ENCODE measurements at places on chromosomes 12 and 14. TPM values are rescaled to one million over a fixed set of nuclear protein-coding genes. Genes with fewer than 3 reads are reported as not detected.

KRT82 gene
- total RNA-seq = not detected

DNA sequence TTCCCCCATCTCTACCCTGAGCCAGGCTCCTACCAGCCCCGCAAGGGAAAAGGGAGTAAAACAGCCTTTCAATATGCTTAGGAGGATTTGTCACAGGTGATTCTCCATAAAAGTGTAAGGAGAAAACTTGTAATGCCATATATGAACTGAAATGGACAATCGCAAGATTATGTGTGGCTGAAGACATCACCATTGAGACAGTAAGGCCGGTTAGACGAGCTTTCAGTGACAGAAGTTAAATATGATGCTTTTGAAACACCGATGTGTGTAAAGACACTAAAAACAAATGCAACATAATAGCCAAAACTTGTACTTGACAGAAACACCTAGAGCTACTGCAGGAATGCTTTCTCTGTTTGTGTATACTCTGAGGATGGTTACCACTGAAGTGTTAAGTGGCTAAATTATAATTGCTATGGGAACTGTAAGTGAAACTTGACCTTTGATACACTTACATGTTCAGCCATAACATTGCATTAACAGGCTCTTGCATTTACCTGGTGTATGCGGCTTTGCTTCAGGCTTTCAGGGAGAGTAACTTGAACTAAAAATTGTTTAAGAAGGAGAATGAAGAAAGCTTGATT lies 42.3 kb downstream of the FAR2 start:
- DNase-seq = no peak

GRCh38 chr12:110689281-110690126 lies 589 bp upstream of the HVCN1 start:
- DNase-seq = peak; percentile 78

- DNase-seq = no peak
Observed at GRCh38 chr14:61488417-61489401, 167.3 kb downstream of the PRKCH start.

DNA sequence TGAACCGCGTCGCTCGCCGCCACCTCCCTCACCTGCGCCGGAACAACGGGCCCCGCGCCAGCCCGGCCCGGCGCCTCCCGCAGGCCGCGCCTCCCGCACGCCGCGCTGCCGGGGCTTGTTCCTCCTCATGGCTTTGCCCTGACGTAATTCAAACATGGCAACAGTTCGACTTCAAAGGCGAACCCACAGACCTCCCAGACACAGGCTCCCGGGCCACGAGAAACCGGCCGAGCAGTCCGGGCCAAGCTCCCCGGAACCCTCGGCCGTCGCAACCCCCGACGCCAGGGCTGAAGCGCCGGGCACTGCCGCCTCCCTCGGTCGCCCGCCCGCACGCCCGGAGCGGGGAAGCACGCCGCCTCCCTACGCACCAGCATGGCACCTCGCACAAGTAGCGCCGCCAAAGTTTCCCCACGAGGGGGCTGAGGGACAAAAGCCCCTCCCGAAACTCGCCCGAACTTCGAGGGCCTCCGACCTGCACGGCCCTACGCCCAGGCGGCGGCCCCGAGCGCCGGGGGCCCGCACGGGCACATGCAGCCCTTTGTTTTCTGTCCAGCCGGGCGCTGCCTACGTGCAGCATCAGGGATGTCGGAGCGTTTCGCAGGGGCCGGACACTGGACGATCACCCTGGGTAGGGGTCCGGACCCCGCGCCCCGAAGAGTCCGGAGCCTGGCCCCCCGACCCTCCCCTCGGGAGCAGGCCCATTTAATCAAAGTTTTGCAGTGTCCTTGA lies 1.7 kb downstream of the SINHCAF start:
- peak; percentile 85 for DNase-seq

- no peak for DNase-seq
Observed at GRCh38 chr14:45251912-45252311, 1.1 kb downstream of the MIS18BP1 start.

GRCh38 chr14:89551432-89551831 lies 134.4 kb upstream of the FOXN3 start:
- DNase-seq = no peak

GRCh38 chr12:38823738-38824137 lies 81.7 kb downstream of the CPNE8 start:
- no peak for DNase-seq

GRCh38 chr14:58151133-58152013 lies 640 bp downstream of the ARMH4 start:
- no peak for DNase-seq

GRCh38 chr12:108647585-108648287 lies 14.0 kb upstream of the SELPLG start:
- no peak for DNase-seq

GRCh38 chr14:95609398-95609990 lies 74.6 kb downstream of the GLRX5 start:
- no peak for DNase-seq

DNA sequence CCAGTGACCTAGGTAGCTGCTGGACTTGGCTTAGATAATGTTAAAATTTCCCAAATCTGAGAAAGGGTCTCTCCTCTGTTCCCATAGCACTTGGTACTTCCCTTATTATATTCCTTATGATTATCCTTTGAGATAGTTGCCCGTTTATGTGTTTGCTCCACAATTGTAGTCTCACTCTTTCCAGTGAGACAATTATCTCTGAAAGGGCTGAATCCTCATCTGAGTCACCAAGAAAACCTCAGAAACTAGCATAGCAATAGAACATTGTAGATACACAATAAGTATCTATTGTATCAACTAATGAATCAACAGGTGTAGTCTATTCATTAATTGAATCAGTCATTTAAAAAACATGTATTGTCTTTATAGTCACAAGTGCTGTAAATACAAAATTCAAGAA lies 119.1 kb upstream of the FAR2 start:
- DNase-seq = no peak

GRCh38 chr12:5522432-5523335 lies 90.8 kb downstream of the NTF3 start:
- no peak for DNase-seq

DNA sequence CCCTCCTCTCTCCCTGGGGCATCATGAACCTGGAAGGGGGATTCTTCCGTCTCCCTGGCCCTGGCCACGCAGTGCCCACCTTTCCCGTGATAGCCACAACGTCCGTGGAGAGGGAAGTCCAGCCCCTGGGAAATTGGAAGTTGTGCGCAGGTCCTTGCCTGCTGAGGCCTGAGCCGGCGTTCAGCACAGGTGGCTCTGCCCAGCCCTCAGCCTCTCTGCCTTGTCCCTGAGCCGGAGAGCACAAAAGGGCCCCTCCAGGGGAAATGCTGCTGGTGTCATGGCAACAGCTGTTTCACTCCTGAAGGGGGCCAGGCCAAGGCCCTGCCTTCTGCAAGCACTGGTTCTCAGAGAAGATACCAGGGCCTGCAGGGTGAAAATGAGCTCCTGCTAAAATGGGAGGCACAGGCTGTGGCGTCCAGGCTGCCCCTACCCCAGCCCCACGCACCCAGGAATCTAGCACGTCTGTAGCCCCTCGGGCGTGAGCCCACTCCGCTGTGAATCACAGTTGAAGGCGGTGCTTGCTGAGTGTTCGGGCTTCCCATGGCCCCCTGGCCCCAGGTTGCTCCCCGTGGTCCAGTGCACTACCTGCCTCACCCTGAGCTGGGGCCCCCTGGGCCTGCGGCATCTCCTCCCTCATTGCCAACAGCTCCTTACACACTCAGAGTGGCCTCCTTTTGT lies 149.4 kb downstream of the ADGRD1 start:
- no peak for DNase-seq

All from lower lobe of right lung (tissue), 2 donors.